SIG-M5 (cell line): ENCODE measurements at places on chromosomes 1 and 21.

GRCh38 chr1:14655385-14655784 is 56.9 kb downstream of the KAZN start:
- DNase-seq = no peak

DNA sequence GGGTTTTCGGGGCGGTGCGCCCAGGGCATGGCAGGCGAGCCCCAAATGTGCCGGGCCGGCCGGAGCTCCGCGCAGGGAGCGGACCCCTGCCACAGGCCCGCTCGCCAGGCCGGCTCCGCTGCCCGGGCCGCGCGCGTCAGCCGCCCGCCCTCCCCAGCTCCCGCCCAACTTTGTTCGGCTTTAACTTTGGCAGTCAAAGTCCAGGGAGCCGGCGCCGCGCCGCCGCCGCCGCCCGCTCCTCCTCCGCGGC is 488 bp downstream of the SLC35D1 start:
- DNase-seq = no peak

DNA sequence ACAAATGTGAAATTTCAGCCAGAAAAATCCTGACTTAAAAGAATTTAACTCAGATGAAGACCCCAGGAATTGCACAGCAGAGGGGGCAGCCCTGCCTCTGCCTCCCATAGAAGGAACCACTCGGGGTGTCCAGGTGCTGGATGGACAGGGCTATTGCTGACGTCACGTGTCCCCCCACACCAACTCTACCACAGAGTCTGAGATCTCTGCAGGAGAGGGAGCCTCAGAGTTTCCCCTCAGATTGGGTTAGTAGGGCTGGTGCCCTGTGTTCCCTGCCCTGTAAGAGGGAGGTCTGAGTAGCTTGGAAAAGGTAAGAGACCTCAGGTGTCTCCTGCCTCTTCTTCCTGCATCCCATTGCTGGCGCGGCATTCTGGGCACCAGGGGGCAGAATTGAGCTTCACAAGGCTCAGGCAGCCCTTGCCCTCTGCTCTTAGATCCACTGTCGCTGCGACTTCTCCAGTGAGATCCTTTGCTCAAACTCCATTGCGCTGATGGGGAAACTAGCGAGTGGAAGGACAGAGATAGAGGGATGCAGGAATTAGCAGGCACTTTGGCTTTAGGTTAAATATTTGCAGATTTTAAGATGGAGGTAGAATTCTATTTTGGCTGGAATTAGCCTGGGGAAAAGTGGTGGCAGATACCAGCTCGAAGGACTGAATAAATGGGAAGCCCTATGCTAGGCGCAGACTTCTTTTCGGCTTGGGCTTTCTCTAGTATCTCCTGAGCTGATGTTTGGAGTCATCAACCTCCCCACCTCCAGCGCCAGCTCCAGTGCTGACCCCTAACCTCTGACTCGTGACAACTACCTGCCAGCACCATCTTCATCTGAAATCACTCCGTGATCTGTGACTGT is 42.8 kb upstream of the DMBX1 start:
- DNase-seq = no peak

GRCh38 chr1:180236698-180237509 is 6.8 kb downstream of the LHX4 start:
- DNase-seq = no peak

DNA sequence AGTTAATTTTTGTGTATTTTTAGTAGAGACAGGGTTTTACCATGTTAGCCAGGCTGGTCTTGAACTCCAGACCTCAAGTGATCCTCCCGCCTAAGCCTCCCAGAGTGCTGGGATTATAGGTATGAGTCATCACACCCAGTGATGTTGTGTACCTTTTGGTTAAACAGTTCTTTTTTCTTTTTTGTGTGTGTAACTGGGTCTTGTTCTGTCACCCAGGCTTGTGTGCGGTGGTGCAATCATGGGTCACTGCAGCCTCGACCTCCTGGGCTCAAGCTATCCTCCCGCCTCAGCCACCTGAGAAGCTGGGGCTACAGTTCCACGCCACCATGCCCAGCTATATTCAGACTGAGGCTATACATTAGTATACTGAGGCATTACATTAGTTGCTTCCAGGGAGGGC is 37.8 kb downstream of the GABPB2 start:
- DNase-seq = no peak

- no peak for DNase-seq
Measured at GRCh38 chr1:21869620-21870121, 57.6 kb downstream of the LDLRAD2 start.
